ENCODE measurements at places on chromosomes 1 and 21. TPM values are rescaled to one million over a fixed set of nuclear protein-coding genes. Genes with fewer than 3 reads are reported as not detected.
A peak's percentile ranks its signal among the peaks of the same experiment; 100 is the strongest.

Gene SLC6A9
- polyA plus RNA-seq, result 3.6 TPM

Gene HTR1D
- 0.39 TPM for polyA plus RNA-seq

Gene SGIP1
- polyA plus RNA-seq, result 22.1 TPM

GRCh38 chr1:201999625-202000238 is 10.7 kb upstream of the ELF3 start:
- DNase-seq, result peak; percentile 76
- no peaks in the 10 kb centered on the region for H3K4me1 ChIP-seq
- no peak overlapping the region for H3K4me3 ChIP-seq
- H3K27me3 ChIP-seq, result no peaks in the 10 kb centered on the region

DNA sequence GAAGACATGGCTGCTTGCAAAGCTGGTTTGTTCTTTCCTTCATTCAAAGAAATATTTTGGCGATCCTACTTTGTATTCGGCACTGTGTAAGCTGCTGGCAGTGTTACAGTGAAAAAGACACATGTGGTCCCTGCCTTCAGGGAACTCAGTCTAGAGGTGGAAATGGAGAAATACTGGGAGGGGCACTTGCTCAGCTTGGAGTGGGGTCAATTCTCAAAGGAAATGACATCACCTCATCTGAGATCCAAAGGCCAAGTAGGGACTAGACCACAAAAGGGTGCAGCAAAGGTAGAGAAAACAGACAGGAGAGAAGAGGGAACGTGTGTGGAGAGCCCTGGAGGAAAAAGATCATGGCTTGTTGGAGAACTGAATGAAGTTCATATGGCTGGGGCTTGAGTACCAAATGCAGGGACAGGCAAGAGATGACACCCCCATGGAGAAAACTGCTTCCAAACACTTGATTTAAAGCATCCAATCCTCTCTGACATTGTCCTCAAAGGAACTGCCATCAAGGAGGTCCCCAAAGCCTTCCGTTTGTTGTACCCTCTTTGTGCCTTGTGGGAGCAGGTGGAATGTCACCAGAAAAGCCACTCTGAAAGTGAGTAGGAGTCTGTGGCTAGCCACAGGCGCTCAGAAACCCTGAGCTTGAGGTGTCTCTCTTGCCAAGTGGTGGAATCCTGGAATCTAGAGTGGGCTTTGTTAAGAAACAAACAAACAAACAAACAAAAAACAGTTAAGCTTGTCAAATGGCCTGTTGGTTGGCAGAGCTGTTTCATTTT is 48.3 kb upstream of the TDRD10 start:
- H3K27me3 ChIP-seq, result no peaks in the 10 kb centered on the region
- DNase-seq, result no peak
- no peaks in the 10 kb centered on the region for H3K36me3 ChIP-seq
- no peak overlapping the region for H3K4me3 ChIP-seq
- no peak overlapping the region for H3K27ac ChIP-seq

DNA sequence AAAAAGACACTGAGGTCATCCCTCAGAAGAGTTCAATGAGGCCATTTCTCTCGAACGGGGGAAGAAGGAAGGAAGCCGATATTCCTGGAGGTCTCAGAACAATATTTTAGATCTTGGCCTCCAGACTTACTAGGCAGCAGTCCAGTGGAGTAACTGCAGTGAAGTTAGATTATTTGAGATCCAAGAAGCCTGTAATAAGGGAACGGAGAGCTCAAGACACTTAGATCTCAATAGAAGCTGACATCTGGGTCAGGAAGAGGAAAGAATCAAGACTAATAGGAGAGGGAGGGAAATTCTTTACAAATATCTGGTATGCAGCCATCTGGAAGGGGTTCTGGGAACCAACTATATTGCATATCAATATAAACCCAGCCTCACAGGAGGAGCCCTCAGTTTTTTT is 13.6 kb upstream of the ENAH start:
- DNase-seq, result no peak
- no peaks in the 10 kb centered on the region for H3K4me1 ChIP-seq
- no peak overlapping the region for H3K4me3 ChIP-seq
- no peaks in the 10 kb centered on the region for H3K36me3 ChIP-seq

DNA sequence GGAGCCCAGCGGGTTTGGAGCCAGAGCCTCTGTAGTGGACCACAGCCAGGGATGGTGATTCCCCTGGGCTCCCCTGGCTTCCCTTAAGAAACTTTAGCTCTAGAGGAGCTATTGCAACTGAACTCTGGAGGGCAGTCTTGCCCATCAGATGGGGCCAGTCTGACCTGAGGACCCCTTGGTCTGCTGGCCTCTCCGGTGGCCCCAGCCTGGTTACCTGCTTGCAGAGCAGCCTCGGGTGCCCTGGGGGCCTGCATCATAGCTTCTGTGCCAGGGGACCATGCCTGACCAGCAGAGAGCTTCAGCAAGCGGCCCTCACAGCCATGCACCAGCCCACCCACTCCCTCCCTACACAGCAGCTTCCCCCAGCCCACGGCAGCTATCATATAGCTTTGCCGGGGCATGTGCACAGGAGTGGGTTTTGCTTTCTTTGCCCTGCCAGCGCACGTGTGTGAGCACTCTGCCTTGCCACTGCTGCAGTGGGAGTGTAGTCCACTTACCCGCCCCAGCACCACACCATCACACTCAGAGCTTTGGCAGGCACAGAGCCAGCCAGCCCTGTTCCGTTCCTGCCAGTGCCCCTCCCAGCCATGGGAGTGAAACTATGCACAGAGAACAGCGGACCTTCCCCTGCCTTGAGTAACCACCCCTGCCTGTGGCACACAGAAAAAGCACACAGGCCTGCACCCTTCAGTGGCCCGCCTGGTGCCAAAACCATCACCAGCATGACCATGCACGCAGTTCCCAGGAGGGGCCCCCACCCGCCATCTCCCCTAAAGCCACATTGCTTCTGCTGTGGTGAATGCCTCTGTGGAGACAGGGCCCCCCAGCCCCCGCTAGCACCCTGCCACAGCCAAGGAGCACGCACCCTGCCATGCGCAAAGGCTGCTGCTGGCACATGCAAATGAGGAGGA is 442.9 kb upstream of the NEGR1 start:
- H3K4me3 ChIP-seq, result no peak overlapping the region
- H3K36me3 ChIP-seq, result no peaks in the 10 kb centered on the region
- no peaks in the 10 kb centered on the region for H3K4me1 ChIP-seq
- no peaks in the 10 kb centered on the region for H3K27me3 ChIP-seq
- DNase-seq, result peak; percentile 16
- H3K27ac ChIP-seq, result no peak overlapping the region

DNA sequence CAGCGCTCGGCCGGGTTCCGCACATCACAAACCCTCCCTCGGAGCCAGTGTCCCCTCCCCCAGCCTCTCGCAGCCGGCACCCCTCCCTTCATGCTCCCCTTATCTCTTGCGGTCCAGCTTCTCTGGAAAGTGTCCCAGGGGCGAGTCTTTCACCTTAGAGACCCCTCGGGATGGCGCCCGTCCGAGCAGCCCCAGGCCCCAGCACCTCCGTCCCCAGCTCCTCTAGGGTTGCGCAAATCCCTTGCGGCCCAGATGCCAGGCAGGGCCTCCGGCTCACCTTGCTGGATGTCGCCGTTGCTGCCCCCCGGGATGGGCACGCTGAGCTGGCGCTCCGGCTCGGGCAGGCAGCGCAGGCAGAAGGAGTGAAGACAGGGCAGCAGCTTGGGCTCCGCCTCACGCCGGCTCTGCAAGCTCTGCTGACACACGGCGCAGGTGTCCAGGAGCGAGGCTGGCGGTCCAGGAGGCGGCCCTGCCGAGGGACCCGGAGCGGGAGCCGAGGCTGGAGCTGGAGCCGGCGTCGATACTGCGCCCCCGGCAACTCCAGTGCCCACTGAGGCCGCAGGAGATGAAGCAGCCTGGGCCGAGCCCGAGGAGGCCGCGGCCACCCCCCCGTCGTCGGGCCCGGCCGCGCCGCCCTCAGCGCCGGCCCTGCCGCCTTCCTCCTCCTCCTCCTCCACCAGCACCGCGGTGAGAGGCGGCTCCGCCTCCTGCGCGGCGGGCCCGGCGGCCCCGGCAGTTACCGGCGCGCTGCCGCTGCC is 550 bp downstream of the TRIM33 start:
- H3K4me3 ChIP-seq, result peak overlapping the region; percentile 85
- H3K27me3 ChIP-seq, result no peaks in the 10 kb centered on the region
- H3K36me3 ChIP-seq, result peaks cover 10% of the 10 kb centered on the region
- peaks cover 12% of the 10 kb centered on the region for H3K4me1 ChIP-seq
- peak overlapping the region; percentile 86 for H3K27ac ChIP-seq
- peak; percentile 78 for DNase-seq

GRCh38 chr21:42988236-42988965 is 14.0 kb downstream of the PKNOX1 start:
- no peaks in the 10 kb centered on the region for H3K4me1 ChIP-seq
- H3K27me3 ChIP-seq, result no peaks in the 10 kb centered on the region
- no peak overlapping the region for H3K4me3 ChIP-seq
- no peak for DNase-seq

- DNase-seq, result peak; percentile 39
- H3K4me3 ChIP-seq, result no peak overlapping the region
- H3K36me3 ChIP-seq, result no peaks in the 10 kb centered on the region
- H3K27ac ChIP-seq, result peak overlapping the region; percentile 94
- no peaks in the 10 kb centered on the region for H3K27me3 ChIP-seq
Measured at GRCh38 chr1:159889821-159890252, 10.1 kb downstream of the CFAP45 start.

DNA sequence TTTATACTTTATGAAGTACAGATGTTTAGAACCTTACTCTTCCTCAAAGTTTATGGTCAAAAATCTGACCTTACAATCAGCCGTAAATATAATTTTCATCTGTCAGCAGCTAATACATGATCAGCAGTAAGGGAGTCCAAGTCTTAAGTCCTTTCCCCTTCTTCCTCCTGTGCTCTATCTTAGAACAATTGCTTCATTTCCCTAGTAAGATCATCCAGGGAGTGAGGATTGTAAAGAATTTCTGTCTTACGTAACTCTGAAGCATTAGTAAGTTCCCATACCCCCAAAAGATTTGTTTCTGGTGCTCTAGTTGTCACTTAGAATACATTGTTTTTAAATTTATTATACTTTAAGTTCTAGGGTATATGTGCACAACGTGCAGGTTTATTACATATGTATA is 2.1 kb downstream of the SETDB1 start:
- no peak for DNase-seq
- H3K36me3 ChIP-seq, result peaks cover 52% of the 10 kb centered on the region
- no peak overlapping the region for H3K27ac ChIP-seq

DNA sequence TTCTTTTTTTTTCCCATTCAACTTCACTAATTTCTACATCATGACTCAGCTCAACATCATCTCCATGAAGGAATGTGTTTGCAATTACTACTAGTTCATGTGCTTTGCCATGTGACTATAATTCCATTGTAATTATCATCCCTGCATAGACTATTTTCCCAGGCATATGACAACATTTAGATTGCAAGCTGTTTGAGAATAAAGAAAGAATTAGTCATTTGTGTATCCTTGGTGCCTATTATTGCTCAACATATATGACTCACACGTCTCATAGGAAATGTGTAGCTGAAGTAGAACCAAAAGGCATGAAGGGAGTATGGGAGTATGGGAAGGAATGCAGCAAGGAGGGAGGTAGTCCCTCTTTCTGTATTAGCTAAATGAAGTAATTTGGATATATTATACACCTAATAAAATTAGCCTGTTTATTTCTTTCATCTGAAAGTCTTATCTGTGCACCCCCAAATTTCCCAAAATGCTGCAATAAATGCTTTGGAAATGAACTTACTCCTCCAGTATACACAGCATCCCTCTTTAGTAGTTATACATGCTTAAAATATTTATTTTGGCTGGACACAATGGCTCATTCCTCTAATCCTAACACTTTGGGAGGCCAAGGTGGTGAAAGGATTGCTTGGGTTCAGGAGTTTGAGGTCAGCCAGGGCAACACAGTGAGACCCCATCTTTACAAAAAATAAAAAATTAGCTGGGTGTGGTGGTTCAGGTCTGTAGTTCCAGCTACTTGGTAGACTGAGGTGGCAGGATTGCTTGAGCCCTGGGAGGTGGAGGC is 316.9 kb upstream of the ADGRL4 start:
- H3K27me3 ChIP-seq, result no peaks in the 10 kb centered on the region
- no peak overlapping the region for H3K27ac ChIP-seq
- H3K36me3 ChIP-seq, result no peaks in the 10 kb centered on the region
- H3K4me3 ChIP-seq, result no peak overlapping the region

- DNase-seq, result peak; percentile 47
- no peaks in the 10 kb centered on the region for H3K36me3 ChIP-seq
- H3K4me3 ChIP-seq, result no peak overlapping the region
- peaks cover 32% of the 10 kb centered on the region for H3K4me1 ChIP-seq
- H3K27ac ChIP-seq, result no peak overlapping the region
- no peaks in the 10 kb centered on the region for H3K27me3 ChIP-seq
Measured at GRCh38 chr1:50308878-50309277, 114.4 kb downstream of the DMRTA2 start.

- H3K27me3 ChIP-seq, result no peaks in the 10 kb centered on the region
- no peak overlapping the region for H3K4me3 ChIP-seq
- DNase-seq, result no peak
- peaks cover 8% of the 10 kb centered on the region for H3K4me1 ChIP-seq
- no peaks in the 10 kb centered on the region for H3K36me3 ChIP-seq
- H3K27ac ChIP-seq, result peak overlapping the region; percentile 10
Measured at GRCh38 chr1:93723110-93723509, 41.5 kb upstream of the BCAR3 start.

DNA sequence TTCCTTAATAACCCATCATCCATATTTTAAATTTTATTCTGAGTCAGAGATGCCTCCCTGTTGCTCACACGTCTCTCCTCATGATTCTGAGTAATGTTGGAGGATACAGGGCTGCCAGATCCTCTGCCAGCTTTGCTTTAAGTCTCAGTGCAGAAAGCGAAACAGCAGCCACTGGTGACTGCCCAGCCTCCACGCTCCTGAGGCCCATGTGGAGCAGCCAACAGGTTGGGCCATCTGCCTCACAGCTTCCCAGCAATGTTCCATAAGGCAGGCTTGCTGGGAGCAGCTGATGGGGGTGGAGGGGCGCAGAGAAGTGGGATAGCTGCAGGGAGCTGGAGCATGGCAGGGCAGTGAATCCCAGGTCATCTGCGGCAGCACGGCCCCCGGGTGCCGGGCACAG is 104.2 kb downstream of the IGSF21 start:
- DNase-seq, result peak; percentile 32
- no peaks in the 10 kb centered on the region for H3K36me3 ChIP-seq
- H3K27ac ChIP-seq, result no peak overlapping the region
- no peaks in the 10 kb centered on the region for H3K27me3 ChIP-seq

GRCh38 chr1:115196296-115196695 is 107.0 kb upstream of the TSPAN2 start:
- H3K36me3 ChIP-seq, result no peaks in the 10 kb centered on the region
- H3K27me3 ChIP-seq, result no peaks in the 10 kb centered on the region
- H3K4me3 ChIP-seq, result no peak overlapping the region
- no peak for DNase-seq

- H3K4me3 ChIP-seq, result no peak overlapping the region
- H3K27me3 ChIP-seq, result no peaks in the 10 kb centered on the region
- H3K4me1 ChIP-seq, result no peaks in the 10 kb centered on the region
- H3K27ac ChIP-seq, result no peak overlapping the region
- no peak for DNase-seq
- no peaks in the 10 kb centered on the region for H3K36me3 ChIP-seq
Measured at GRCh38 chr1:188089461-188089860, 1260.7 kb downstream of the PLA2G4A start.

- no peak for DNase-seq
- no peaks in the 10 kb centered on the region for H3K36me3 ChIP-seq
- H3K4me3 ChIP-seq, result no peak within 1 kb of the TSS
- no peaks in the 10 kb centered on the region for H3K27me3 ChIP-seq
Measured at GRCh38 chr1:15475752-15476314, at the start of gene CELA2B. TSS of gene CELA2B (plus strand) at chr1:15476104. CDS start at chr1:15476126, 22 bp downstream.

- no peak for DNase-seq
- no peak overlapping the region for H3K27ac ChIP-seq
- no peak overlapping the region for H3K4me3 ChIP-seq
- no peaks in the 10 kb centered on the region for H3K4me1 ChIP-seq
Measured at GRCh38 chr1:214312530-214313051, 31.6 kb downstream of the SMYD2 start.

Data from SK-N-SH (cell line).